ENCODE measurements at places on chromosomes 1 and 21.
A peak's percentile ranks its signal among the peaks of the same experiment; 100 is the strongest.

DNA sequence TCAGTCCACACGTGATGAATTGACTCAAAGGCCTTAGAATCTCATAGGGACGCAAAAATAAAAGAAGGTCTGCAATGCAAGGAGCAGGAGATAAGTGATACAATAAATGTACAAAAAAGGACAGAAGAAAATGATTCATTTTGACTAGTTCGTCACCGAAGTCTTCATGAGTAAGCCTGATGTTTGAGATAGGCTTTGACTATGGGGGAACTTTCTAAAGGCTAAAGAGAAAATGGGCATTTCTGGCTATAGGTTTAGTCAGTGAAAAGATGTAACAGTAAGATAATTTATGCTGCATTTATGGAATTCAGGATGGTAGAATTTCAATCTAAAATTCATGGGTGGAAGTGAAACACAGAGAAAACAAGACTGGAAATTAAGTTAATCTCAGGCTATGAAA is 163.0 kb downstream of the ADGRL4 start:
- no peak for DNase-seq

- DNase-seq: no peak
These were observed 2.1 kb upstream of the SLC45A1 start for GRCh38 chr1:8315573-8316475.

- no peak for DNase-seq
These were observed 2018.4 kb downstream of the NCAM2 start for GRCh38 chr21:23016617-23017016.

GRCh38 chr1:80424249-80424648 is 1376.5 kb upstream of the ADGRL2 start:
- no peak for DNase-seq

- peak; percentile 77 for DNase-seq
These were observed at the start of gene NFIA for GRCh38 chr1:61082311-61083012. NFIA (plus strand) TSS chr1:61082561.

DNA sequence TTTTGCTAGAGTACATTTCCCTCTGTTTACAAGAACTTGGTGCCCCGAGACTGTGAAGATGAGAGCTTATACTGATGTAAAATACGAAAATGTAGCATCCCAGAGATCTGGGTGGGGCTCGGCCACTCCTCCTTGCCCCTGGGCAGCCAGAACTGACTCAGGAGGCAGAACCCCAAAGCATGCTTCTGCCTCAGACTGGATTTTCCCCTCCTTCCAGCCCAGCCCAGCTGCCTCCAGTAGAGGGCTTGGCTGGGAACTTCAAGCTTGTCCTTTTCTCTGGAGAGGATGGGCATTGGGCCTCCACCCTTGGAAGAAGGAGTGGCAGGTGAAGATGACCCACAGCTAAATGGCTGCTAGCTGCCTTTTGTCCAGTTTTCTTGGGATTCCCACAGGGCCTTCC is 24.3 kb upstream of the BTG2 start:
- peak; percentile 5 for DNase-seq

DNA sequence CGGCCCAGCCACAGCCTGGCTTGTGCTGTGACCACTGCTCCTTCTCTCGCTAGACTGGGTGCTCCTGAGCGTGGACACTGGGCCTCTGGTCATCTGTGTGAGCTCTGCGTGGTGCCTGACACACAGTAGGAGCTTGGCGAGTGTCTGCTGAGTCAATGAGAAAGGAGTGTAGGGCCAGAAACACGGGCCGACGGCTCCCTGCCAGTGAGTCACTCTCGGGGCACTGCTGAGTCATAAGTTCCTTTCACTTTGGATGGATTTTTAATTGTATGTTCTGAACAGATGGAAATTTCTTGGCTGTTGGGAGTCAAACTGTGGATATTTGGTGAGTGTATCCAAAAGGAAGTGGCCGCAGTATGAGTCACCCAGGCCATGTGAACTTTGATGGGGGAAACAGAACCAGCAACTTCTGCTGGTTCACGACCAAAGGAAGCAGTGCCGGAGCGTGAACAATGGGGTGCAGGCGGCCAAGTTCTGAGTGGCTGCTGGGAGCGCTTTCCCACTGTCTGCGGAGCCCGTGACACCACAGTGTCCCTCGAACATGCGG is 41.0 kb upstream of the COL18A1 start:
- DNase-seq: peak; percentile 57

- DNase-seq: peak; percentile 48
These were observed 594 bp downstream of the LUZP1 start for GRCh38 chr1:23168079-23168444.

GRCh38 chr21:39050841-39051587 is 132.2 kb downstream of the PSMG1 start:
- DNase-seq: no peak

GRCh38 chr21:45410865-45411809 is 6.2 kb downstream of the COL18A1 start:
- DNase-seq: peak; percentile 13

DNA sequence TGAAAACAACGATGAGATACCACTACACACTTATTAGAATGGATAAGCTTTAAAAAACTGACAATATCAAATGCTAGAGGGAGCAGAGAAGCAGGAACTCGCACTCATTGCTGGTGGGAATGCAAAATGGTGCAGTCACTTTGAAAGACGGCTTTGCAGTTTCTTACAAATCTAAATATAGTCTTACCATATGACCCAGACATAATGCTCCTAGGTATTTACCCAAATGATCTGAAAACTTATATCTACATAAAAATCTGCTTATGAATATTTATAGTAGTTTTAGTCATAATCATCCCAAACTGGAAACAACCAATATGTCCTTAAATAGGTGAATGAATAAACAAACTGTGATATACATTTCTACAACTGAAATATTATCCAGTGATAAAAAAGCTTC is 430.9 kb downstream of the MATN1 start:
- no peak for DNase-seq

DNA sequence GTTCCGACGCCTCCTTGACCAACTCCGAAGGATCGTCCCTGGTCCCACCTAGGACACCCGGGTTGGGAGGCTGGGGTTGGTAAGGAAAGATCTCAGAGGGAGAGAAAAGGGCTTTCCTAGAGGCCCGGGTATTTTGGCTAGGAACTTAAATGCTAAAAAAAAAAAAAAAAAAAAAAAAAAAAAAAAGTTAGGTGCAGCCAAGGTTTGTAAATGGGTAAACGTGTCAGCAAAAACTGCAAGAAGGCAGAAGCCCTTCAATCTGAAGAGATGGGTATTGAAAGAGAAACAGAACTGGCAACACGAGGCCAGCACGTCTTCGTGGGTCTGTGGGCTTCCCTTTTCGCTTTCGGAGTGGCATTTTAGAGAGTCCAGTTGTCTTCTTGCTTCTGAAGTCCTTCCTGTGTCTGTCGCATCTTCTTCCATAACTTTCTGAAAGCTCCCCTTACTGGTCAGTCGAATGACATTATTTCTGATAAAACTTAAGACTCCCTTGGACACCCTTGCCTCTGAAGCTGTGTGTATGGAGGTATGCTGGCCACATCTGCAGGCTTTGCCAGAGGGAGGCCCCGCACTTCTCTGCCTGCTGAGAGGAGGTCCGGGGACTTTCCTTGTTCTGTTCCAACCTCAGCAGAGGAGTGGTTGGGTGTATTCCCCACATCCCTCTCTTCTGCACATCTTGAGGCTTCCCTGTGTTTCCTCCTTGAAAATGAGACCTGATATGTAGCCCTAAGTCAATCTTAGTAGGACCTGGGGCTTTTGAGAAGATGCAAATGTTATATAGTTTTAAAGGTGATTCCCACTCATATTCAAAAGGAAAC is 745 bp downstream of the RCSD1 start:
- no peak for DNase-seq

DNA sequence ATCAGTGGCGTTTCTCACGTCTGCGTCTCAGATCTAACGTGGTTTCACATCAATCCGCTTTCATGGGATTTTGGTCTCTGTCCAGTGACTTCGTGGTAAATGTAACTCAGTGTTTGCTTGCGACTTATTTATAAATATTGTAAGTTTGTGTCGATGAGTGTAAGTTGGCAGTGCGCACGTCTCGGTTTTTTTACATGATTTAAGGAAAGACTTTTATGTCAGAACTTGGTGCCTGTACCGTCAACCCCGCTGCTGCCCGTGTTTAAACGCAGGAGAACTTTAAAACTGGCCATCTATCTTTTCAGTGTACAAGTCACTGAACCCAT is 1.5 kb downstream of the B3GALT6 start:
- DNase-seq: no peak

DNA sequence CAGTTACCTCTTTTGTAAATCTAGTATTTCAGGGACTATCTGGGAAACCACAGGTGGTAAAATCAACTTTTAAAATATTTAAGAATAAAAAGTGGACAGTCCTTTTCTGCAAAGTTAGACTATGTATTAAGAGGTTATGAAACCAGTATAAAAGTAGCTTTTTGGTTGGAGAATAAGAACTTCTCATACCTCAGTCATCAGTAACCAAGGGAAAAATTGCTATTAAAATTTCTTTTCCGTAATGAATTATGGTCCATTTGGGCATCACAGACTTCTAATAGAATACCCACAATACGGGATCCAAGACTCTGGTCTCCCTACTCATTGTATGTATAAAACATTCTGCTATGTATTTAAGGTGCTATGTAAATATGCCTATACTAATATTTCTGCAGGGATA is 51.9 kb downstream of the ABL2 start:
- DNase-seq: no peak

DNA sequence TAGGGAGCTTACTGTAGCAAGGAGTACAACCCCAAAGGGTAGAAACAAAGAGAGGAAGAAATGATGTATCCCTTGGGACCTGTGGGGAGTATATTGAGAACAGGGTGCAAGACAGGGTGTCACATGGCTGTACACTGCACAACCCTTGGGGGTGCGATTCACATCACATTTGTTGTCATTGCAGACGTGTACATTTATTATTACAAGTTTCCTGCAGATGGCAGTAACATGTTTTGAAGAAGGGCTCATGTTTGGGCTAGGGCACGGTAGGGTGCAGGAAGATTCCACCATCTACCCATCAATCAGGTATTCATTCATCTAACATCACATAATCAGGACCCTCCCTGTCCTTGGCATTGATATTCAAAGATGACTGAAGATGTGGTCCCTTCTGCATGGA is 62.5 kb downstream of the NDUFS5 start:
- no peak for DNase-seq

- no peak for DNase-seq
These were observed 198.6 kb upstream of the JUN start for GRCh38 chr1:58982259-58982998.

DNA sequence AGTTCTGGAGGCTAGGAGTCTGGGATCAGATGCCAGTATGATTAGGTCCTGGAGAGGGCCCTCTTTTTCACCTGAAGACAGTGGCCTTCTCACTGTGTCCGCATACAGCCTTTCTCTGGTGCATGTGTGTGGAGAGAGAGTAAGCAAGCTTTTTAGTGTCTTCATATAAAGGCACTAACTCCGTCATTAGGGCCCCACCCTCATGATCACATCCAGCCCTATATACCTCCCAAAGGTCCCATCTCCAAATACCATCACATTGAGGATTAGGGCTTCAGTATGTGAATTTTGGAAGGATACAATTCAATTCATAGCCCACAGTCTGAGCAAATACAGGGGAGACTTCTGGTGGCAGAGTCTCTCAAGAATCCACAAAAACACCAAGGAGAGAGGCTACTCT is 176.6 kb downstream of the BACH1 start:
- no peak for DNase-seq

- DNase-seq: peak; percentile 82
These were observed 38.4 kb downstream of the TAS1R2 start for GRCh38 chr1:18820791-18821641.

DNA sequence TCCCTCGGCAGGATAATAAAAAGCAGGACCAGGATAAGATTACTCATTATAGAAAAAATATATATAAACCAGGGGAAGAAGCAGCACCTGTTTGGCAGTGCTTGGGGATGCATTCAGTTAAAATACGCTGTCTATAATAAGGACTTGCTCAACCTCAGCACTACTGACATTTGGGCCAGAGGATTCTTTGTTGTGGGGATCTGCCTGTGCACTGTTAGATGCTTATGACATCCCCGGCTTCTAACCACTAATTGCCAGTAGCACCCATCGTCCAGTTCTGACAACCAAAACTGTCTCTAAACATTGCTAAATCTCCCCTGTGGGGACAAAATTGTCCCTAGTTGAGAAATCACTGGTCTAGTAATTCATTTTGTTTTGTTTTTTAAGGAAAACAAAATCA is 242.1 kb downstream of the SLC45A1 start:
- no peak for DNase-seq

DNA sequence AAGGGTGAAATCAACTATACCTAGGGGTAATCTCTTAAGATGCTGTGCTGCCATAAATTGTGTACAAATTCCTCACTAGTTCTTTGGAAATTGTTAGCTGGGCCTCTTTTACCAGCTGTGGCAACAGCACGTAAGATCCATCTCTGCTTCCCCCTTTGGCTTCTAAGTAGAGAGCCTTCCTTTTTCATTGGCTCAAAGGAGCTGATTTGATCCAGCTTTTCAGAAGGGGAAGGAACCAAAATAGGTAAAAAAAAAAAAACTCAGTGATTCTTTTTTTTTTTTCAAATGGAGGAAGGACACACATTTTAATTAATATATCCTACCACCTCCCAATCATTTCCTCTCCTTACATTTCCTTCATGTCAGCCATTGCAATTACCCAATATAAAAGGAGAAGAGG is 4.0 kb upstream of the RCAN1 start:
- no peak for DNase-seq

- no peak for DNase-seq
These were observed 6.9 kb downstream of the LMNA start for GRCh38 chr1:156121457-156121856.

GRCh38 chr1:197143276-197143675 is 3.2 kb downstream of the ASPM start:
- no peak for DNase-seq

DNA sequence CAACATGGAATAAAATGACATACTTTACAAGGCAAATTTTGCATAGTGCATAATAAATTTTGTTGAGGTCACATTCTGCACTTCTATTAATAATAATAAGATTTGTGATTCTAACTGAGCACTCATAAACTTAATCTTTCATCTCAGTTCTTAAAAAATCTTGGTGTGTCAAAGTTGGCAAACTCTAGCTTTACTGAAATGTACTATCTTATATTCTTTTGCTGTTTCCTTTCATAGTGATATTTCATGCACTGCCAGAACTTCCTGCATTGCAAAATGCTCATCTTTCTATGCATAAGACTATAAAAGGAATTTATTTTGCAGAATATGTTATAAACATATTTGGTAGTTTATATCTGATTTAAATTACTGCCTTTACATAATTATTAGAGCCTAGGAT is 797.6 kb downstream of the ADGRL2 start:
- DNase-seq: no peak

DNA sequence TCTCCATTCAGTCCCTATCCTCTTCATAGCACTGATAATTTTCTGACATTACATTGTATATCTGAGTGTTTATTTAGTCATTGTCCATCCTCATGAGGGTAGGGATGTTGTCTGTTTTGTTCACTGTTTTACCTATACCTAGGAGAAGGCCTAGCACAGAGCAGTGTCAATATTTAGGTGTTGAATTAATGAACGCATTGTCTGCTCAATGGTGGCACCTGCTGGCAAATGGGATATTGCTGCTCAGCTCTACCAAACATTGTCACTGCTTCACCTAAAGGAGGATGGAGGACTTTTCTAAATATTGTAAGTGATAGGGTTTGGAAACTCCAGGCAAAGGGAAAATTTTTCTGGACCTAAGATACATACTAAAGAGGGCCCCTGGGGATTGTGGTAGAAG is 243.9 kb downstream of the RRAGC start:
- no peak for DNase-seq

- no peak for DNase-seq
These were observed 3.1 kb upstream of the ELF3 start for GRCh38 chr1:202007304-202007703.

GRCh38 chr21:24298040-24298439 is 1309.2 kb downstream of the MRPL39 start:
- DNase-seq: no peak
